ENCODE measurements at places on chromosomes 1 and 21.

DNA sequence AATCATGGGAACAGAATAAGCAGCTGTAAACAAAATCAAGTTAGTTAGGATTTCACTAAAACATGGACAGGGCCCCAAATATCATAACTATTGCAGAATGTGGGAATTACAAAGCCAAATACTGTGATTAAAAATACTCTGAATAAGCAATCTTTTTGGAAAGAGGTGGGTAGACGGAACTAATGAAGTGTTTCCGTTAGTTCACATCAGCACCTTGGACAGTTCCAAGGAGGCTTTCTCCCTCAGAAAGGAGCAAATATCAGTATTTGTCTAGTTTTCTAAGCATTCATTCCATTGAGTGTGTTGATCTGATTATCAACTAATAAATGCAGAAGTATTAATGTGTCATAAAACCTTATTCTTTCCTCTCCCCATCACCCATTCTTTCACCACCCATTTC is 97.4 kb downstream of the FAM78B start:
- no peak for DNase-seq

GRCh38 chr1:64572222-64572900 is 102.4 kb downstream of the CACHD1 start:
- no peak for DNase-seq

DNA sequence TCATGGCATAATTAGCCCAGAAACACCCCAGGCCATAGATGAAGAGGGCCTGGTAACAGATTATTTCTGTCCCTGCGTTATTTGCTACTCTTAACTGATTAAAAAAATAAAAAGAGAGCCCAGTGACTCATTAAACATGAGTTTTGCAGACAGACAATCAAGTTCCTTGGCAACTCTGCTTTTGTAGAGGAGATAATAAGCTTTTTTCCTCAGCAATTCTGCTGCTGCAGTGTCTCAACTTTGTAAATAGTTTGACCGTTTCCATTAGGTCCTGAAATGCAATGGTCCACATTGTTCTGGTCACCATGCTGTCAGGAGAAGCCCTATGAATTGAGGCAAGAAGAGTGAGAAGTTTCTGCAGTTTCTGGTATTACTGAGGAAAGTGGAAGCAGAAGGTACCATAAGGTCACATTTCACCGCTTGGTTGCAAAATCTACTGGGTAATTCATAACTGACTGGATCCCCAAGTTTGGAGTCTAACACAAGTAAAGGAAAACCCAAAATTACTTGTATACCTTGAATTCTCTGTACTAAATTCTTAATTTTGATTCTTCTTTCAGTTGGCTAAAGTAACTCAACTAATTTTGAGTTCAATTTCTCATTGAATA is 139.5 kb downstream of the ZZZ3 start:
- no peak for DNase-seq

DNA sequence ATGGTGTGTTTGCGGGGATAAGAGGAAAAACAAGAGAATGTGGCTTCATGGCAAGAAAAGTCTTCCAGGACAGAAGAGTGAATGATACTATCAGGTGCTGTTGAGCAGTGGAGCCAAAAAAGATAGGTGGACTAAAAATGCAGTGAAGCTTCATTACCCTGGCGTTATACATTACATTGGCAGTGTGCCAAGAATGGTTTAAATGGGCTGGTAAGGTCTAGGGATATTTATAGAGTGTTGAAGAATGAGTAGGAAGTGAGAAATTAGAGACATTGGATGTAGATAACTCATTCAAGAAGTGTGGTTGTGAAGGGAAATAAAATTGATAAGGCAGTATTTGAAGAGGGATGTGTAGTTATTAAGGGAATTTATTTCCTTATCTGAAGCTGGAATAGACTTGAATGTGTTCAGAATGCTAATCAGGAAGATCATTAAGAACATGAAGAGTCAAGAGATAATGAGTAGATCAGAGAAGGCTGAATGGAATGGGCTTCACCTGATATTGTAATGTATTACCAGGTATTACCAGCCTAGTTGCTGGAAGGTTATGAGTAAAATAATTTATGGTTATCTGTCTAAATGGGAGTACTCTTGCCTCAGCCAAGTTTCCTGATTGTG is 72.7 kb downstream of the MAST2 start:
- no peak for DNase-seq

DNA sequence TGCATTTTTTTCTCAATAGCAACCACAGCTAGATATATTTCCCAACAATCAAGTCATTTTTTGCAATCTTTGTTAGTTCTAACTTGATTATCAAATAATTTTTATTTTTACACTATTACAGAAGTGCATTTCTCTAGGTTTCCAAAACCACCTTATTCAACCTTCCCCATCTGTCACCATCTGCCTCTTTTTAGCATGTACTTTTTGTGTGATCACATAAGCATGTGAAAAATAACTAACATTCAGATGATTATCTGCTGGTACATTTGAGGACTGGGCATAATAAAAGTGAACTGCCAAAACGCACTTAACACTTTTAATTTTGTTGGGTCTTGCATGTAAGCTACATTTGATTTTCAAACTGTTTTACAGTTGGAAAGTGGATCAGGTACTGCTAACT is 291.5 kb downstream of the AKT3 start:
- DNase-seq: no peak
